Skeletal muscle cell (primary cell): ENCODE measurements at places on chromosomes 2 and 18.

DNA sequence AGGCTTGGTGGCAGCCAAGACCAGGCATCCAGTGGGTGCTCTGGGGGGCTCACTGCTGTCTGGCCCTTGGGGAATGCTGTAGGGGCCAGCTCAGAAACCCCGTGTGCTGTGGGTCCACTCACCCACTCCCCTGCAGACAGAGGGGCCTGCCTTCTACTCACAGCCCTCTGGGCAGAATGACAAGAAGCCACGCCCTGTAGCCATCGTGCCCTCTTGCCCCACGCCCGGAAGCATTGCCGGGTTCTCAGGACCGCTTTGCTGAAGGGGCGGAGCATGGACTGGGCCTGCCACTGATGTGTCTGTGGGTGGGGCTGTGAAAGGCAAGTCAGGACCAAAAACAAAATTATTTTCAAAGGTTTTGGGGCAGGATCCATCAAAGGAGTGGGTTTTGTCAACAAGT is 27.8 kb downstream of the GLI2 start:
- no peak for DNase-seq

- DNase-seq = no peak
Measured at GRCh38 chr2:197982565-197982964, 178.2 kb downstream of the PLCL1 start.

DNA sequence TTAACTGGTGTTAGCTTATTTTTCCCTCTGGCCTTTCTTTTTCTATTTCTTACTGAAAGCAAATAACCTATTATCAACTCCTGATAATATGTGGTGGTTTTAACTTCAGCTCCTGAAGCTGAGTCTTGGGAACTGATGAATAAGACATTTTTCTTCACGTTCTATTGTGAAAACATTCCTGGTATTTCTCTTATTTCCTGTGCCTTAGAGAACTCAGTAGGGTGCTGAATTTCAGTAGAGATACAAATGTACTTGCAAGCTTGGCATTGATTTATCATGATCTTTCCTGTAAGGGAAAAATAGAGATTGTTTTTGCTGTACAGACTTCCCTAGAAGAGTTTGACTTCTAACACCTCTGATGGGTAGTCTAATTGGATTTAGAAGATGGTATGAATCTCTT is 52.8 kb upstream of the DCC start:
- DNase-seq = no peak

GRCh38 chr2:23616630-23617029 is 231.7 kb downstream of the KLHL29 start:
- DNase-seq = no peak

DNA sequence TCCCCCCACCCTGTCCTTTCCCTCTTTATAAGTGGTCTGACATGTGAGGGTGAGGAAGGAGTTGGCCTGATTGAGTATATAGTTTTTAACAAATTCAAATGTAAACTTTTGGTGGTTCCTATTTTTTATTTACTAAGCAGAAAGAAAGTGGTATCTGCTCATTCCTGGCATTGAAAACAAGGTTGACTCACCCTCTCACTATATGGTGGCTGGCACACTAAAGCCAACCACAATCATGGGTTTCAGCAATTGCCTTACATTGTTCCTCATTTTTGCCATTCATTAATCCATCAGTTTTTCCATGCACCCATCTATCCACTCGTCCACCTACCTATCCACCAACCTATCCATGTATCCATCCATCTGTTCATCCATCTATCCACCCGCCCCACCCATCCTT is 75.4 kb upstream of the IGFBP5 start:
- DNase-seq = no peak

GRCh38 chr2:235084424-235084823 is 132.6 kb downstream of the SH3BP4 start:
- DNase-seq = no peak

DNA sequence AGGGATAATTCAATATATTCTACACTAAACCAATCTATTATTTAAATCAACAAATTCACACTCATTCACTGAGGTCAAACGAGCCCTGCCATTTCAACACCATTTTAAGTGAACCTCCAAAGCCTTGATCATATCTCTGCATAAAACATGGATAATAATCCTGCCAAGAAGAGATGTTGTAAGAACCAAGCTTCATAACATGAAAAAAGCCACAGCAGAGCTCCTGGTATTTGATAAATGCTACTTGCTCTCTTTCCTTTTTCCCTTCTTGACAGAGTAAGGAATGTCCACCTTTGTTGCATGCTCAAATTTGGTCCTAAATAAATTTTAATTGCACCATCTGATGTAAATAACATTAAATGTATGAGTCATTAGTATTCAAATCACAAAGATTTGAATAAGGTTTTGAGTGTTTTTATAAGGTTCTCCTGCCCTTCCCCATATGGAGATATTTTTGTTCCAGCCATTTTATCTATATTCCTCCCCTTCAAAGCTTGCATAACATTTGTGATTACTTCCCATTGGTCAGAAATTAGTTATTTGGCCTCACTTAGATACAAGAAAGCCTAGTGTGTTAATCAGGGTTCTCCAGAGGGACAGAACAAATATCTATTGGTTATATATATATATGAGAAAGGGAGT is 318.8 kb downstream of the RND3 start:
- no peak for DNase-seq

- no peak for DNase-seq
Measured at GRCh38 chr2:47519604-47520301, 116.8 kb downstream of the MSH2 start.

- no peak for DNase-seq
Measured at GRCh38 chr2:59093571-59093970, 852.4 kb upstream of the FANCL start.

DNA sequence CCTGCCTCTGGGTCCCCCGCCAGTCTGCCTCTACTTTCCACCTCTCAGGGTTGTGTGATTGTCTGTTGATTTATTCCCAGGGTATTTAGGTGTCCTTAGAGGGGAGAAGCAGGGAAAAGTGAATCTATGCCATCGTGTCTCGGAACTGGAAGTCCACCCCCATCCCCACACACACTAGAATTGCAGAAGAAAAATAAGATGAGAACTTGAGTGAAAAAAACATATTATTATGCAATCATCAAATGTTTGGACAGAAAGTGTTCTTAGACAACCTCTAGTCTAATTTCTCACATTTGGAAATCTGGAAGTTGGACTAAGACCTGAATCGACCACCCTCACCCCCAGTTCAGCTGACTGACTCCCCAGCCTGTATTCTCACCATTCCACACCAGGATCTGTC is 14.1 kb upstream of the CASP8 start:
- no peak for DNase-seq

DNA sequence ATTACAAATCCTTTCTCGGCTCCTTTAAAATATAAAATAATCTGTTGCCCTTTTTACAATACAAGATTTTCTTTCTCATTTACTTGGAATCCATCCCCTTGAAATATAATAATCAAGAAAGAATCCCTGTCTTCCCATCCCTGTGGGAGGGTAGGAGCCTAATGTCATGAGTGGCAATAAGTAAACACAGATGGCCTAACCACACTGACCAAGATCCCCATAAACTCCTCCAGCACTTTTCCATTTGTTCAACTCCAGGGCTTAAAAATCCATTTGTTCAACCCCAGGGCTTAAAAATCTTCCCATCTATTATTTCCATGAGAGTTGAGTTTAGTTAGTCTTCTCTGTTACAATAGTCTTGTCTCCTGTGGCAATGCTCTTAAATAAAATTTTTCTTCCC is 297.6 kb downstream of the CDH7 start:
- peak; percentile 5 for DNase-seq

DNA sequence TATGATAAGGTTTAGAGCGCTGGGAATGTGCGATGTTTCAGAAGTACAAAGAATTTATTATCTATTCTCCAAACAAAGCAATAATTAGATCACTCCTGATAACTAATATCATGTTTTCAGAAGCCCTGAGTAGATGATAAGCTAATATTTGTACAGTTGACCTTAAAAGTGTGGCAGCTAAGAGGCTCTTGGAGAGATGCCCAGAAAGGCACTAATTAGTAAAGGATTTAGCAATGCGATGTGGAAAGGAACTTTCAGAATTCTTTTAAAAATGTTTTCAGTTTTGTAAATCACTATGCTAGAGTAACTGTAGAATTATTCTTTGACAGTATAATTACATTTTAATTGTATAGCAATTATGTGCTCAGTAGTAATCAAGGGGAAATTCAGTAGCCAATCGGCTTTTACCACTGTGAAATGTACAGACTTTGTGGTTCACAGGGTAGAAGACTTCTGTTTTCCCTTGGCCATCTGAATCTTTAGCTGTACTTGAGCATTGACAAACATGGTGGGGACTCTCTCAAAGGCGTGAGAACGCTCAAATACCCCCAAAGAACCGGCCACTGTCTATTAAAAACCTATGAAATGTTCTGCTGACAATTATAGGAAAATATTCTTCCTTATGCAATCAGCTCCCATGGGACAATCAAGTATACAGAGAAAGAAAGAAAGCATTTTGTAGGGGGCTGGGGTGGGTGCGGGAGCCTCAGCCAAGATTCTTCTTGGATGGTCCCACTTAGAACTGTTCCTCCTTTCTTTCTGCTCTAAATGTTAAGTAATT is 262.8 kb upstream of the AGAP1 start:
- no peak for DNase-seq

DNA sequence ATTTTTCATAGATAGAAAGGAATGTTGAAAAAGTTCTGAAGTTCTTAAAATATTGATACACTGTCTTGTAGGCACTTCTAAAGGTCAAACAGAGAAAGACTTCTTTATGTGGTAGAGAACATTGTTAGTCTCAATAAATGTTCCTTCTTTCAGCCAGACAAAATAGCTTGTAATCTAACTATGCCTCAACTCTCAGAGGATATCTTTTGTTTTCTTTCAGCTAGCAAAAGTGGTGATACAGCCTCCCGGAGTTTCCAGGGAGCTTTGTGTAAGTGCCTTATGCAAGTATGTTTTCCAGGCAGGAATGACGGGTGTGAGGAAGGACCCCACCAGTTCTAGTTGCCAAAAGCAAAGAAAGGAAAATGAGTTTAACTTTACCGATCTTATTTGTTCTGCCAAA is 452.1 kb upstream of the ST6GAL2 start:
- no peak for DNase-seq

DNA sequence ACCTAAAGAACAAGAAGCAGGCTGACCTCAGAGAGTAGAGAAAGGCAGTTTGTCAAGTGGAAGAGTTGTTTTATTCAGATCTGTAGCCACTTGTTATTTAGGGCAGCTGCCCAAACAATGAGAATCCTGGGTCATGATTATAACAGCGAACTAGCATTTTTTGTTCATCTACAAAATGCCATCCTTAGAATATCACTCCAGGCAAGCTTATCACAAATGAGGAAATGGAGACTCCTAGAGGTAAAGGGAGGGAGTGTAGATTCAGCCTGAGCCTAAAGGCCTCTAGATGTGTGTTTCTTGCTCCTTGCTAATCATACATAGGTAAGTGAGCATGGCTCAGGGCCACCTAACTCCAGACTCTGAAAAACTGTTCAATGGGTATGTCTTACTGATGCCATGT is 126.1 kb downstream of the HNMT start:
- DNase-seq = no peak

DNA sequence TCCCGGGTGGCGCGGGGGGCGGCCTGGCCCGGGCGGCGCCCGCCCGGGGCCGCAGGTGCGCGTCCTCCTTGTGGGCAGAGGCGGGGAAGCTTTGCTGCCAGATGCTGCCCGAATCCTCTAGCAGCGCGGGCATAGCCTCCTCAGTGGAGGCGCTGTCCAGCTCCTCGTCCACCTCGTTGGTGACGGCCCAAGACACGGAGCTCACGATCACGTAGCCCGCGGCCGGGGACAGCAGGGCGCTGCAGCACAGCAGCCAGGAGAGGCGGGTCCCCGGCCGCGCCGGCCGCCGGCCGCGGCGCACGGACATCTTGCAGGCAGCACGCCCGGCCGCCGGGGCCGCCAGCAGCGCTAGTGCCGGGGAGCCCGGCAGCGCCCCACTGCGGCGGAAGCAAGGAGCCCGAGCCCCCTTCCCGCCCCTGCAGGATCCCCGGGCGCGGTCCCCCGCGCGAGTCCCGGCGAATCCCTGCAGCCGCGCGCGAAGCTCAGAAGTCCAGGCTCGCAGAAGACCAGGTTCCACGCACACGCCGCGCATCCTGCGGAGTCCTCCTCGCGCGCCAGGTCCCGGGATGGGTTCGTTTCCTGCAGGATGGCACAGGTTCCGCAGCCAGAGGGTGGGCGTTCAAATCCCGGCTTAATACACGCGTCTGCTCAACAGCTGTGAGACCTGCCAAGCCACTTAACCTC is at the start of gene CREG2:
Gene CREG2 (minus strand): TSS at position 353 of the 684 bp plus-strand sequence. CDS start 46 bp downstream, at position 307.
- DNase-seq = peak; percentile 11

- no peak for DNase-seq
Measured at GRCh38 chr18:22020127-22020866, 149.1 kb upstream of the GATA6 start.

DNA sequence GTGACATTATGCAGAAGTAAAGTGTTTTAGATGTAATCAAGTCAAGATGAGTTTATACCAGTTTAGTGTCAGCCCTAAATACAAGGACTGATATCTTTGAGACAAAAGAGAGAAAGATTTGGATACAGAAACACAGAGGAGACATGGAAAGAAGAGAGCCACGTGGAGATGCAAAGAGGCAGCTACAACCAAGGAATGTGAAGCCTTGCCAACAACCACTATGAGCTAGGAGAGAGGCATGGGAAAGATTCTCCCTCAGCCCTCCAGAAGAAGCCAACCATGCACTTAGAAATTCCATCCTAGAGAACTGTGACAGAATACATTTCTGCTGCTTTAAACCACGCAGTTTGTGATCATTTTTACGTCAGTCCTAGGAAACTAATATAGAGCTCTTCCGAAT is 217.2 kb downstream of the DOK6 start:
- DNase-seq = no peak

DNA sequence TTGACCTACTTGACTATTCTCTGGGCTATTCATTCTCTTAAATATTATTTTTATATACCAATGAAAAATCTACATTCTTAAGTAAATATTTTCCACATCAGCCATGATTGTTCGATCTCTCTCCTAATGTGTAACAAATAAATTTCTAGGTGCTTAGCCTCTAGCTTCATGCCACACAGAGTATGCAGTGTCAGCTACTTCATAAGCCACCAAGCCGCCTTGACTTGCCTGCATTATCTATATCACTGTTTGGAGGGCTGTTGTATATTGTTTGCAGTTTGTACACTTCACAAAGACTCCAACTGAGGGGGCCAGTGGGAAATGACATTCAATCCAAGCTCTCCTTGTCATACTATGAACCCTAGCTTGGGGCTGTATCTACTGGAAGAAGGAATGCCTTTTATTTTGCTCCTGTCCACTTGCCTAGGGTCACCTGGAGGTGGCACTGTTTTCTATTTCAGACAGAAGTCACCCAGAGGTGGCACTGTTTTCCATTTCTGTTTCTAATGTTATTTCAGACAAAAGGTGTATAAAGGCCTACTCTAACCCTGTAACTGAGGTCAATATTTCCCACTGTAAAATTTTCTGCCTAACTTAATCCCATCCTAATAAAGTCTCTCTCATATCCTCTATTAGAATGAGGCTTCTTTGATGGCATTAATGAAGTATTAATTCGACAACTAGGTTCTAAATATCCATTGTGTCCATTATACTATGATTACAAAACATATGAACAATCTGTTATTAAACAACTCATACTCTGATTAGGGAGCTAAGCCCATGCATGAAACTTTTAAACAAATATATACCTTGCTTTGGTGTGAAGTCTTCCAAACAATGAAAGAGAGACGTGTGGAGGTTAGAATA is 36.4 kb downstream of the COL5A2 start:
- no peak for DNase-seq

- DNase-seq = no peak
Measured at GRCh38 chr2:224366267-224366844, 35.6 kb downstream of the FAM124B start.
